ENCODE measurements at places on chromosomes 3 and 15.

GRCh38 chr3:38829404-38829803 lies 13.4 kb upstream of the SCN10A start:
- DNase-seq = no peak

DNA sequence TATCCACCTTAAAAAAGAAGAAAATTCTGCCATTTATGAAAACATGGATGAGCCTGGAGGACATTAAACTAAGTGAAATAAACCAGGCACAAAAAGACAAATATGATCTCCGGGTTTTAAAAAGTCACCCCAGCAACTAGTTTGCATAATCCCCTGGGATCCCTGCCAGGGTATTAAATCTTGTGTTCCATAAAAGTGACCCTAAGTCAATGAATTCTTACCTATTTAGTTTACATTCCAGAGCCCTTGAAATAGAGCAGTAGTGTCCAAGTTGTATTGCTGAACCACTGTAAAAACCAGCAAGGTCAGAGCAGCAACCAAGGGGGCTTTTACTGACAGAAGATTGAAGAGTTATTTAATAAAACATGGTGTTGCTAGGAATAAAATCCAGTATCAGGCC lies 716.8 kb upstream of the BCHE start:
- DNase-seq = no peak

DNA sequence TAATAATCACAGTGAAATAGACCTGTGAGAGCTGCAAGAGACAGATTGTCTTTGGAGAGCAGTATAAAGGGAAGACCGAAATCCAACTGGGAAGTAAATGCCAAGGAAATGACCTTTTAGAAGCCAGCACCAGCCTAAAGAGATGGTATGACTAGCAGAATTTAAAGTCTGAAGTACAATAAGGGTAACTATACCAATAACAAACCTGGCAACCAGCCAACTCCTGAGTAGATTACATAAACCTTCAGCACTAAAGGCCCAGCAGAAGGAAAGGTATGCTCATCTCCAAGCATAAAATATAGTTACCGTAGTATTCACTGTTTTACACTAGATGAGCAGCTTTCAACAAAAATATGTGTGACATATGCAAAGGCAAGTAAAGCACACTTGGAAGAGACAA lies 155.1 kb upstream of the SATB1 start:
- no peak for DNase-seq

DNA sequence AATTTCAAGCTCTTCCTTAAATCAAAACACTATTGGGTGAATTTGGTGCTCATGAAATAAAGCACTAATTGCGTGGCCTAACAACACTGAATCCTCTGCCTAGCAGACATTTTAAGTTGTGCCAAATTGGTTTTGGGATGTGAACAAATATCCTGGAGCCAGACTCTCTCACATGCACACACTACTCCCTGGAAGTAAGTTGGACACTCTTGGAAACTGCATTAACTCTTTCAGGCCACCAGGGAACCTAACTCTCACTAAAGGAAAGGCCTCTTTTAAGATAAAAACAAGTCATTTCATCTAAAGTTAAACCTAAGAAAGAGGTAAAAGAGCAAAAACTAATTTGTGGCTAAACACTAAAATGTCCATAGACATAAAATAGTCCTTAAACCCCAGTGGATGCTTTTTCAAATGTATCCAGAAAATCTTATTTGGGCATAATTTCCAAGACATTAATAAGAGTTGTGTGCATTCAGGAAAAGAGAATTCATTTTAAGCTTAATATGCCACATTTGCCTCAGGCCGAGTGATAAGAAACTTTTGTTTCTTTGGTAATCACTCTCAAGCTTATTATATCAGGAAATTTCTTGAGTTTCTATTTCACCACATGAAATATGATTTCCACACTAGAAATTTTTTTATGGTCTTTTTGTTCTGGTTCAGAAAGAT lies 61.8 kb downstream of the ZBTB20 start:
- DNase-seq = no peak

- DNase-seq = no peak
Observed at GRCh38 chr3:161291191-161291901, 70.2 kb downstream of the NMD3 start.
